ENCODE measurements at places on chromosomes 16 and 17.

- no peak for DNase-seq
Measured at GRCh38 chr17:50234581-50234980, 33.1 kb upstream of the COL1A1 start.

DNA sequence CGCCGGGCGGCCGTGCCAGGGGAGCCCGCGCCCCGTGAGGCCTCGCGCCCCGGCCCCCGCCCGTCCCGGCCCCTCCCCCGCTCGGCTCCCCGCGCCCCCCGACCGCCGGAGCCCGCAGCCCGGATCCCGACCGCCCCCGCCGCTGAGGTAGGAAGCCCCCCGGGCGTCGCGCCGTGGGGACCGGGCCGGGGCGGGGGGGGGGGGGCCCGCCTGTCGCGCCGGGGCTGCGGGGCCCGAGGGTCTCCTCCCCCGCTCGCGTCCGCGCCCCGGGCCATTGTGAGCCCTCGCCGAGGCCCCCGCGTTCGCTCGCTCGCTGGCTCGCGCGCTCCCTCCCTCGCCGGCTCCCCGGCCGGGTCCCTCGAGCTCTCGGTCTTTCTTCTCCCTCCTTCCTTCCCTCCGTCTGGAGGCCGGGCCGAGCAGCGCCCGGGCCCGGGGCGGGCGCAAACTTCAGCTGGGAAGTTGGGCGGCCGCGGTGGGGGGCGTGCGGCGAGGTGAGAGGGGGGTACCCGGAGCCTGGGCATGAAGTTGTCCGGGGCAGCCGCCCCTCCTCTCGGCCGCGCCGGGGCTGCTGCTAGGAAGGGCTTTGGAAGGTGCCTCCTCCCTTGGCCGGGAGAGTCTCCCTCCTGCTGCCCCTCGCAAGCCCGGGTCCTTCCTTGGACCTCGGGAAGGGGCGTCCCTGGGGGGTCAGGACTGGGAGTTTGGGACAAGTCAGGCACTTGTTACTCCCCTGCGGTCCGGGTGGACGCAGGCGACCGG, 419 bp downstream of the GLIS2 start:
- no peak for DNase-seq

DNA sequence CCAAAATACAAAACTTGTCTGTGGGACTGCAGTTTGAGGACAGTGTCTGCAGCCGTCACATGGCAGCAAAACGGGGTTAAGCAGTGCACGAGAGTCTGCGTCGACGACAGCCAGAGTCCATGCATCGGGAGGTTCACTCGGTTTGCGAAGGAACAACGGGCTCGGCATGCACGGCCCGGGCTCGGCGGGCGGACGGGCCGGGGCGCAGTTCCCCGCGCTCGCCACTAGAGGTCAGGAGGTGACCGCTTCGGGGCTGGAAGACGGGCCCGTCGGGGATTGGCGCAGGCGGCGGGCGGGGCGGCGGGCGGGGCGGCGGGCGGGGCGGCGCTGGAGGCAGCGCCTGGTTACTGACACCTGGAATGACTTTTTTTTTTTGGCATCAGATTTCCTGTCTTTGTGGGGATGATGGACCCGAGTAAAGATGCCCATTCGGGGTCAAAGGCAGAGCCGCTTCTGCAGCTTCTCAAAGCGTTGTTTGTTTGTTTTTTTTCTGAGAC, 6.5 kb downstream of the SCGB1C2 start:
- DNase-seq: peak; percentile 71

GRCh38 chr16:81730090-81731051, 48.7 kb upstream of the PLCG2 start:
- peak; percentile 19 for DNase-seq

GRCh38 chr17:28057731-28058246, 15.3 kb downstream of the NLK start:
- DNase-seq: no peak

- DNase-seq: no peak
Measured at GRCh38 chr16:80997964-80998620, 8.6 kb downstream of the CMC2 start.

- no peak for DNase-seq
Measured at GRCh38 chr16:31880322-31880979, 6.8 kb downstream of the ZNF267 start.

DNA sequence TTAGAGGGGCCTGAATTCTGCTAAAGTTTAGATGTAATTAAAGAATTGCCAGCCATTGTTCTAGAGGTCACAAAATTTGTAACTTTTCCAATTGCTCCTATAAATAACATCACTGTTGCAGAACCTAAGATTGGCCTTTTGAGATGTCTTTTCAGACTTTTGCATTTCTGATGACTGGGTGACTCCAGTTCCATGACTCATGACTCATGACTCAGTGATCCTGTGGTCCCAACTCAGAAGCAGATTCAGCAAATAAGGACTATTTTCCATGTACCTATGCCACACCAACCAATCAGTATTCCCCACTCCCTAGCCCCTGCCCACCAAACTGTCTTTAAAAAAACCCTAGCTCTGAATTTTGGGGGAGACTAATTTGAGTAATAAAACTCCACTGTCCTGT, 740.9 kb downstream of the CDH8 start:
- DNase-seq: no peak

- DNase-seq: no peak
Measured at GRCh38 chr16:69397821-69398521, 12.2 kb upstream of the TERF2 start.
